Naive thymus-derived CD4-positive, alpha-beta T cell (primary cell): ENCODE measurements at places on chromosomes 3 and 15.

DNA sequence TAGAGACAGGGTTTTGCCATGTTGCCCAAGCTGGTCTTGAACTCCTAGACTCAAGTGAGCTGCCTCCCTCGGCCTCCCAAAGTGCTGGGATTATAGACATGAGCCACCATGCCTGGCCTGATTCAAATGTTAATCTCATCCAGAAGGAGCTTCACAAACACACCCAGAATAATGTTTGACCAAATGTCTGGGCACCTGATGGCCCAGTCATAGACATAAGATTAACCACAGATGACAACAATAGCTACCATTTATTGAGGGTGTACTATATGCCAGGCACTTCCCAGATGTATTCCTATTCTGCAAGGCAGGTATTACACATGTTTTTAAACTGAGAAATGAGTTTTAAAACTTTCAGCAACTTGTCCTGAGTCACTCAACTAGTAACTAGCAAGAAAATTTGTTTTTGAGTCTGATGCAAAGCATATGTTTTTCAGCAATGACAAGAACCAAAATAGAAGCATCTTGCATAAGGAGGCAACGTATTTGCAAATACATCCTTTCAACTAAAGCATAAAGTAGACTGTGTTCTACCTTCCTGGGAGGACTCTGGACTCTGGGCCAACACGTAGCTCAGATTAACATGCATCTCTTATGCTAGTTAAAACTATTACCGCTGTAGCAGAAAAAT, 8.1 kb upstream of the SPG21 start:
- no peak for DNase-seq

DNA sequence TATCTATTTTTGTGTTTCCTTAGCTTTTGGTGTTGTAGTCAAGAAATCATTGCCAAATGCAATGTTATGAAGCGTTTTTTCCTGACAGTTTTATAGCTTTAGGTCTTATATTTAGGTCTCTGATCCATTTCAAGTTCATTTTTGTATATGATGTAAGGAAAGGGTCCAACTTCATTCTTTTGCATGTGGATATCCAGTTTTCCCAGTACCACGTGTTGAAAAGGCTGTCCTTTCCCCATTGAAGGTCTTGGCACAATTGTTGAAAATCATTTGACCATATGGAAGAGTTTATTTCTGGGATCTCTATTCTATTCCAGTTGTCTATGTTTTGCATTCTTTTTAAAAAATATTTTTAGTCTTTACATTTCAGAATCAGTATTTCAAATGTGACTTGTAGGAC, 14.6 kb upstream of the SNRPN start:
- DNase-seq, result no peak

GRCh38 chr3:150094150-150094933, 123.6 kb upstream of the PFN2 start:
- DNase-seq, result no peak

GRCh38 chr3:177887475-177887874, 648.8 kb upstream of the KCNMB2 start:
- DNase-seq, result no peak

GRCh38 chr3:168988853-168989252, 674.7 kb downstream of the MECOM start:
- DNase-seq, result no peak

DNA sequence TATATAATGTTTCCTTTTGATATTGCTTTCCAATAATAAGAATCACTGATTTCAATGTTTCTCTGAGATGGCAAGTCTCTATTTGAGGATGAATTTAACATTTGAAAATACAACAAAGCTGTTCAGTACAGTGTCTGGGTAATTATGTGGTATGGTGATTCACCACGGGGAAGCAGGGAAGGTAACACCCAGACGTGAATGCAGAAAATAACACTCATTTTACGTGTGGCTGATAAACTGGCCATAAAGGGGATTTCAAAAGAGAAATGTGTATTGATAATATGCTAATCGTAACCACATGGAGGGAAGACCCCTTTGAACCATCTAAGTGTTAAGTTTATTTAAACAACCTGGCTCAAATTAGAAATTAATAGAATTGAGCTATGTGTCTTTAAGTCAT, 344.6 kb downstream of the GRM7 start:
- DNase-seq, result no peak

GRCh38 chr3:120682095-120682681, at the start of gene HGD:
HGD (minus strand) TSS chr3:120682239; CDS start chr3:120682111, 128 bp downstream.
- no peak for DNase-seq

DNA sequence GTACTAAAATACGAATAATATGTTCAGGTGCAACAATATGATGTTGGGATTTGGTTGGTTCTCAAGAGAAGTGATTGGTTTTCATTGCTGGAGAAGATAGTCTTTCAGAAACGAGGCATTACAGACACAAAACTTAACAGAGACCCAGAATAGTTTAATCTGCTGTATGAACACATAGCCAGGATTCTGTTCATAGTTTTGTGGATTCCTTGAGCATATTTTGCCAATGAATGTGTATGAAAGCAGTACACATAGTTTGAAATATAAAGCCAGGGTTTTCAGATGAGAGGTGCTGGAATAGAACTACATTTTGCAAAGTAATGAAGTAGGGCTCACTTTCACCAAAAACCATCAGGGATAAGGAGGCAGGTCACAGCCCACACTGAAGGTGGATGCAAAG, 5.7 kb upstream of the MCTP2 start:
- DNase-seq, result no peak
